Activated T-cell treated with anti-CD3 and anti-CD28 coated beads for 4 hours (primary cell): ENCODE measurements at places on chromosomes 7 and 10.

- no peak for DNase-seq
Measured at GRCh38 chr10:36452851-36453250, 672.5 kb upstream of the ANKRD30A start.

GRCh38 chr10:75408509-75408875 lies 6.9 kb upstream of the ZNF503 start:
- DNase-seq: no peak

- no peak for DNase-seq
Measured at GRCh38 chr10:11144626-11145494, 127.2 kb downstream of the CELF2 start.

- no peak for DNase-seq
Measured at GRCh38 chr7:17706275-17706674, 234.0 kb downstream of the SNX13 start.
